SK-N-SH (cell line): ENCODE measurements at places on chromosomes 2 and 18.

GRCh38 chr18:13137670-13138419 is 80.7 kb upstream of the LDLRAD4 start:
- no peak for DNase-seq

- no peak for DNase-seq
These were observed 94.4 kb downstream of the FANCL start for GRCh38 chr2:58146707-58147106.

DNA sequence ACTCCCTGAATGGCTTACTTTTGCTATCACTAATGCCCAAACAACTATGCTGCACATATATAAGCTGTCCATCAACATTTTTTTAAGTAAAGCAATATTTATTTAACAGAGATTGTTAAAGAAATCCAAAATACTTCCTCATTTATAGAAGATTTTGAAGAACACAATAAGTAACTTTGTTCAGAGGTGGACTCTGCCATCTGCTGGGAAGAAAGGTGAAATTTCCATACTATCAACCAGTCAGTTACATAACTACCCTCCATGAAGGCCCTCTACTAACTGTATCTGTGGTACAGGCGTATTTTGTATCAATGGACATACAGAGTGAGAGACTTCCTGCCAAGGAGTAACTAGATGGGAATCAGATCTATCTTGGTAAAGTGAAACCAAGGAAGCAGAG is 106.0 kb downstream of the DTNB start:
- peak; percentile 55 for DNase-seq

GRCh38 chr2:45713136-45713535 is 61.7 kb downstream of the PRKCE start:
- DNase-seq: no peak

GRCh38 chr2:203578759-203579643 is 43.9 kb upstream of the RAPH1 start:
- no peak for DNase-seq

- DNase-seq: no peak
These were observed 867 bp downstream of the SF3B6 start for GRCh38 chr2:24075259-24075658.

GRCh38 chr2:169042856-169043255 is 11.7 kb upstream of the ABCB11 start:
- no peak for DNase-seq

- DNase-seq: no peak
These were observed 7.1 kb upstream of the NPPC start for GRCh38 chr2:231932985-231933915.
